Urinary bladder (tissue), 4 donors: ENCODE measurements at places on chromosomes 3 and 15. TPM values are rescaled to one million over a fixed set of nuclear protein-coding genes. Genes with fewer than 3 reads are reported as not detected.
A peak's percentile ranks its signal among the peaks of the same experiment; 100 is the strongest.

The TRH gene
- 0.16 TPM for total RNA-seq

The CCR9 gene
- not detected for total RNA-seq

The GASK1A gene
- 25.1 TPM for total RNA-seq

The WDR93 gene
- not detected for total RNA-seq

The C3orf20 gene
- total RNA-seq, result 0.26 TPM

The SYNPR gene
- total RNA-seq, result 0.95 TPM

The SMAD3 gene
- total RNA-seq, result 31.2 TPM

The FBXW12 gene
- total RNA-seq, result 0.32 TPM

The CIDEC gene
- not detected for total RNA-seq

The GNAI2 gene
- 96.3 TPM for total RNA-seq

The GOLGA8R gene
- total RNA-seq, result 5.3 TPM

The RBP2 gene
- total RNA-seq, result not detected

The IQCF5 gene
- not detected for total RNA-seq

The IGF2BP2 gene
- 42.7 TPM for total RNA-seq

The ATP13A4 gene
- 7.7 TPM for total RNA-seq

The SH2D7 gene
- total RNA-seq, result not detected

The SPINK8 gene
- total RNA-seq, result not detected

The RAB6B gene
- total RNA-seq, result 3.4 TPM

The ALPK3 gene
- 7.2 TPM for total RNA-seq

The SCN5A gene
- 3.1 TPM for total RNA-seq

The C2CD4A gene
- 0.11 TPM for total RNA-seq

DNA sequence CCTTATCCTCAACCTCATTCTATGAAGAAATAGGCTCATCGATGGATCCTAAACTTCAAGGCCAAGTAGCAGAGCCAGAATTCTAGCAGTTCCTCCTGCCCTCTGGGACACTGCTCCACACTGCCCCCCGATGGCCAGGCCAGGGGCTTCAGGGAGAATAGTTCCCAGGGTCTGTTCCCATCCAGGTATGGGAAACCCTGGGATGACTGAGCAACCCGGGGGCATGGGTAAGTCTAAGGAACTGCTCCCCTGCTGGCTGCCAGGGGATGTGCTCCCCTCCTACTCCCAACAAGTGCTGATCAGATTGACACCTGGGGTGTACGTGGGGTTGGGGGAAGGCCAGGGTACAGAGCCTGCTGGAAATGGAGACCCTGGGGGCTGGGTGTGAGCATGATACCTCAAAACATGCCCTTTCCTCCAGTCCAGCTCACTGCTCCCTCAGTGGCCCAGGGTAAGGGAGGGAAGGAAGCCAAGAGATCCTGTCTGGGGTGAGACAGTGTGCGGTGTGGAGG lies 7.6 kb downstream of the ULK3 start:
- no peak for DNase-seq

- DNase-seq, result no peak
Observed at GRCh38 chr3:50487181-50487580, 16.3 kb downstream of the CACNA2D2 start.

GRCh38 chr15:43230640-43231115 lies 9.9 kb upstream of the EPB42 start:
- no peak for DNase-seq

DNA sequence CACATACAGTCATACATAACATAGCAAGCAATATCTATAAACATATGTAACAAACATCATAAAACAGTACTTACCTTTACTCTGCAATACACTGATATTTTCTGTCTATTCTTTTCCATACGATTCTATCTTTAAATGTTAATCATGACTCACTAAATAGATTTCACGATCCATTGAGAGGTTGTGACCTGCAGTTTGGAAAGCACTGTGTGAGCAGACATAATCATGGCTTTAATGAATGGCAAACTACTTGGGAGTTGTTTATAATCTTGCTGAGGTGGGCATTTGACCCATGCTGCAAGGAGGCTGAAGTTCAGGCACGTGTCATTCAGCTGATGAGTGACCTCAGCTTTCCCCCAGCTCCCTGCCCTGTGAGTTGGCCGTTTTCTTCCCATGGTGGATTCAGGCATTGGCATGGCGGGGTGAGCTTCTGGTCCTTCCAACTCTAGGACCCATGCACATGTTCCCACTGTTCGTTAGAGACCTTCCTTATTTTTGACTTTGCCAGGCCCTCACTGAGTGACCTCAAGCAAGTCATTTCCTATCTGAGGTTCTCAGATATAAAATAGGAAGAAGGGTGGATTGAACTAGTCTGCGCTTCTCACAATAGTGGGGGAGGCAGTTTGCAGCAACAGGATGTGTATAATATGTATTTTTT lies 41.7 kb downstream of the PAQR5 start:
- no peak for DNase-seq

DNA sequence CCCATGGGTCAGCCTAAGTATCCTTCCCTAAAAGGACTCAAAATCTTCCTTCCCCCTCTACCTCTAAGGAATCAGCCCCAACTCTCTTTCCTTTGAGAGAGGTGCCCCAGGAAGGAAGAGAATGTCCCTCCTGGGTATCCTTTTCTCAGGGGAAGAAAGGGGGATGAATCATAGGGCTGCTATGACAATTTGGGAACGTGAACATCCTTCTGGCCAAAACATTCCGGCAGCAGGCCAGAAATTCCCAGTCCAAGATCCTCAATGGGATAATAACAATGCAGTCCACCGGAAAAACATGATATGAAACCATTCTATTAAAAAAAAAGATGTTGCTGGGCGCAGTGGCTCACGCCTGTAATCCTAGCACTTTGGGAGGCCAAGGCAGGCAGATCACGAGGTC lies 50.8 kb upstream of the CACNA2D3 start:
- DNase-seq, result no peak

- no peak for DNase-seq
Observed at GRCh38 chr15:45529613-45530012, 7.1 kb upstream of the SLC30A4 start.

DNA sequence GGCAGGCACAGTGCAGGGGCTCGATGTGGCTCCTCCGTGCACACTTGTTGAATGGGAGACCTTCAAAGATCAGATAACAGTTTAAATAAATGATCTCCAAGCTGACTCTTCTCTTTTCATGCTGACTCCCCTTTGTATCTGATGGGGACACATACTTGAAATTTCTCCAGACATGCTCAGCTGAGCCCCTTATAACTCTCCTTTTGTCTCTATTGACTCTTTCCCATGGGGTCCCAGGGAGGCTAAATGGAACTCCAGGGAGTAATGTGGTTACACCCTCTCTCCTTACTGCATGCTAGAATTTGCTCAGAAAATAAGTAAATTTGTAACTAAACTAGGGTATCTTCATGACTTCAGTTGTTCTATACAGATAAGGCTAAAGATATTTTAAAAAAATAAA lies 48.2 kb upstream of the TM4SF4 start:
- DNase-seq, result no peak

DNA sequence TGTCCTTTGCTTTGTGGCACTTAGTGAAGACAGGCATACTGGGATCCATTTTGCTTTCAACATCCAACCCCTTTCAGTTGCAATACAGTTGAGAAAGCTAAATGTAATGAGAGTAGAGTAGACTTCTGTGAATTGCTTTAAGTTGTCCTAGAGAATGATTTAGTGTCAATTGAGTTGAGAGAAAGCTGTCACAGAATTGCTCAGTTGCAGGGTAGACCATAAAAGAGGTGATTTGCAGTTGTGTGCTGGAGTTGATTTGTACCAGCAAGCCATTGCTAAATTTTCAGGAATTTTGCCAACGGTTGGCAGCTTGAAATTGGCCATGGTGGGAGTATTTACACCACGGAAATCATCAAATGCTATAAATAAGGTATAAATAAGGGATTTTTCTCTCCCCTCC lies 2.2 kb downstream of the ABHD5 start:
- no peak for DNase-seq

- no peak for DNase-seq
Observed at GRCh38 chr3:20154928-20155327, 31.1 kb downstream of the SGO1 start.

GRCh38 chr3:116524453-116525210 lies 79.3 kb upstream of the LSAMP start:
- no peak for DNase-seq

GRCh38 chr15:41416128-41416741 lies 660 bp upstream of the RTF1 start:
- no peak for DNase-seq

GRCh38 chr15:79222808-79223207 lies 59.7 kb upstream of the ANKRD34C start:
- DNase-seq, result no peak

GRCh38 chr15:58705105-58705504 lies 44.4 kb downstream of the ADAM10 start:
- no peak for DNase-seq

GRCh38 chr3:16423298-16423697 lies 90.2 kb downstream of the RFTN1 start:
- no peak for DNase-seq

- DNase-seq, result no peak
Observed at GRCh38 chr3:30676424-30677346, 70.3 kb downstream of the TGFBR2 start.

- no peak for DNase-seq
Observed at GRCh38 chr3:13475871-13476590, 4.1 kb upstream of the HDAC11 start.

- no peak for DNase-seq
Observed at GRCh38 chr3:140205598-140205997, 270.6 kb downstream of the CLSTN2 start.

- no peak for DNase-seq
Observed at GRCh38 chr3:51706021-51706485, 815 bp upstream of the GRM2 start.

- DNase-seq, result no peak
Observed at GRCh38 chr15:64209680-64210334, 47.0 kb upstream of the PPIB start.

- no peak for DNase-seq
Observed at GRCh38 chr3:17602126-17602525, 140.3 kb downstream of the TBC1D5 start.

GRCh38 chr3:194481103-194481502 lies 5.7 kb downstream of the ATP13A3 start:
- DNase-seq, result no peak

DNA sequence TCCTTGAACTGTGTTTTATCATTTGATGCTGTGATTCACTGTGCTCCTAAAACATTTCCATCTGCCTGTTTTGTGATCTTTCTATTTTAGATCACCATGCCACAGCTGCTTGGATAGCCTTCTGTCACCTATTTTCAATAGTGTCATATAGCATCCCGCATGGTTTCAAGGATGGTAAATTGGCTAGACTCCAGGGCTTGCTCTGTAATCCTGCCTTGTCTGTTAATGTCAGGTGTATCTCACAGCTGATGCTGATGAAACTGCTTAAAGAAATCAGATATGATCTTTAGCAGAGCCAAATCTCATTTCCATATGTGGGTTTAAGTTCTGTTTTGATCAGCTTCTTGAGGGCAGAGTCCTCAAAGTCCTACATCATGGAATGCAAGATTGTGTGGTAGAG lies 182.2 kb downstream of the UBE2E2 start:
- DNase-seq, result no peak

- no peak for DNase-seq
Observed at GRCh38 chr3:129820587-129820986, 72.9 kb downstream of the TMCC1 start.

GRCh38 chr3:64502284-64502683 lies 185.5 kb downstream of the ADAMTS9 start:
- no peak for DNase-seq

DNA sequence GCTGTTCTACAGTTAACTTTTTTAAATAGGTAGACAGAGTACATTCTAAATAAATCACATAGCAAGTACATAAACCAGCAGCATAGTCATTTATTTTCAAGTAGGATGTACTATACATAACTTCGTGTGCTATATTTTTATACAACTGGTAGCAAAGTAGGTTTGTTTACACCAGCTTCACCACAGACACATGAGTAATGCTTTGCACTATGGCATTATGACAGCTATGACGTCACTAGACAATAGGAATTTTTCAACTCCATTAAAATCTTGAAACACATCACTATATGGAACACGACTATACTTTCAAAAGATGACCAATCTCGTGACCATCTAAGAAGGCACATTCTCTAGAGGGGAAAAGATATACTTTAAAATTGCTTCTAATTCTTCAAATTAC lies 3.5 kb downstream of the TEX55 start:
- no peak for DNase-seq

GRCh38 chr15:30928076-30928475 lies 24.4 kb downstream of the FAN1 start:
- DNase-seq, result no peak

- DNase-seq, result no peak
Observed at GRCh38 chr3:68424796-68425460, 507.4 kb downstream of the TAFA4 start.

DNA sequence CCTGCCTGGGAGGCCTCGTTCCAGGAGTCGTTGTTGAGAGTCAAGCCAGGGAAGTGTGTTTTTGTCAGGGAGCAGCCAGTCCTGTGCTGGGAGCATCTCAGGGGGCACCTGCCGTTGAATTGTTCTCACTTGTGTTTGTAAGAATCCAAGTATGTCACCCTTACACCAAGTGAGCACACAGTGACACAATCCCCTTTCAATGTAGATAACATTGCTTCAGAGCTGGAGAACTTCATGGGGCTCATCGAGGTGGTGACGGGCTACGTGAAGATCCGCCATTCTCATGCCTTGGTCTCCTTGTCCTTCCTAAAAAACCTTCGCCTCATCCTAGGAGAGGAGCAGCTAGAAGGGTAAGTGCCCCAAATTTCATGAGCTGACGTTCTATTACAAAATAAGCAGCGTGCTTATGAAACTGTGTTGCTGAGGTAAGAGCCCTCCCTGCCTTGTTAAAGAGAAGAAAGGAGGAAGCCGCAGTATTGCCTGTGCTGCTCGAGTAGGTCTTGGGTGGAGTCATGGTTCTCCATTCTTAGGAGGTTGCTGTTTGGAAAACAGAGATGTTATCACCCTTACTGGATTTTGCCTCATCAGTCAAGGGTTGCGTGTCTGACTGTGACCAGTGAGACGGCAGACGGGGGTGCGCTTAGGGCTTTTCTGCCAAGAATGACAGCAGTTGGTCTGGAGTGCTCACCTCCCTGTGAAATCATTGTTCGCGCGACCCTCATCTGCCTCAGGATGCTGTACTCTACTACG lies 108.1 kb downstream of the PGPEP1L start:
- no peak for DNase-seq

DNA sequence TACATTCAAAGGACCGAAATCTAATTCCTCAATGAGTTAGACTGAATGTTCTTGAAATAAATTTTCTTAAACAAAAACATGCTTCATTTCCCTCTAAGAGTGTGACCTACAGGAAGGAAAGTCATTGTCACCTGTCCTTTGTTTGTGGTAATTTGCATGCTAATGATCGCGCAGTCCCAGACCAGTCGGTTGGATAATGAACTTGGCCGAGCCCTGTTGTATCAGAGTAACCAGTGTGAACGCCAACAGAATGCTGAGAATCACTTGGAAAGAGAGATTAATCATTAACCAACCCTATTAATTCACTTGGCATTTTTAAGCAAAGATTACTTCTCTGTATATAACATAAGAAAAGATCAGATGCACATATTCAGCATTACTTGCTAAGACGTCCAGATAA lies 8.1 kb upstream of the ARNT2 start:
- no peak for DNase-seq

GRCh38 chr3:37456270-37456708 lies 281.9 kb upstream of the LRRFIP2 start:
- DNase-seq, result no peak

- DNase-seq, result no peak
Observed at GRCh38 chr3:31828007-31828406, 153.1 kb downstream of the OSBPL10 start.

GRCh38 chr3:8984526-8984925 lies 21.3 kb upstream of the RAD18 start:
- DNase-seq, result no peak

GRCh38 chr15:69976366-69976994 lies 121.2 kb downstream of the TLE3 start:
- DNase-seq, result peak; percentile 33
